ENCODE measurements at places on chromosomes 1 and 21.

DNA sequence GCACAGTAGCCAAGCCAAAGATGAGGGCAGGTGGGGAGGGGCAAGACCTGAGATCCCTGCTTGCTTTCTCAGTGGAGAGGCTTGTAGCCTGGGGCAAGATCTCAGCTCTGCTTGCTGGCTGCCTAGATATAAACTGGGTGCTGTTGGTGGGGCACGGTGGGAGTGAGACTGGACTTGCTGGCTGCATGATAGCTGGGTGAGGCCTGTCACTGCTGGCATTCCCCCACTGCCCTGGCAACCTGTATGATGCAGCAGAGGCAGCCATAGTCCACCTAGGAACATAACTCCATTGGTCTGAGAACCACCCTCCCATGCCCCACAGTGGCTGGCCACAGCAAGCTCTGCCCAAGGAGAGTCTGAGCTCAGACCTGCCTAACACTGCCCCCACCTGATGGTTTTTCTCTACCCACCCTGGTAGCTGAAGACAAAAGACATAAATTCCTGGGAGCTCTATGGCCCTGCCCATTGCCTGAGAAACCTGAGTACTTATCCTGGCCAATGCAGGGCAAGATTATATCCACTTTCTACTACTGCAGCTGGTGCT is 261.9 kb upstream of the DEPDC1 start:
- no peak for DNase-seq

DNA sequence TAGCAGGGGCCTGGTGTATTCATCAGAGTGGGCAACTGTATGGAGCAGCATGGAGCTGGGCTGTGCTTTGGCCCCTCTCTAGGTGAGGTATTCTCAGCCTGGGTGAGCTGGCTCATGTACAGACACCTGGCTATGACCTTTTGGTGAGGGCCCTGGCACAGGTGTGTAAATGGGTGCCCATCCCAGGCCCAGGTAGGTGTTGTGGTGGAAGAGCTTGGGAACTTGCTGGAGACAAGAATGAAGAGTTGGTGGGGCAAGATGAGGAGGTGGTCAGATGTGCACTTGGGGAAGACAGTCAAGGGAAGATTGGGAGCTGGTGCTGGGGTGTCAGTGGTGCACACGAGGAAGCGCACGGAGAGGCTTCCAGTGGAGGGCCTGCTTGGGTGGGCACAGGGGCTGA is 95.5 kb downstream of the TRIM11 start:
- DNase-seq = no peak

DNA sequence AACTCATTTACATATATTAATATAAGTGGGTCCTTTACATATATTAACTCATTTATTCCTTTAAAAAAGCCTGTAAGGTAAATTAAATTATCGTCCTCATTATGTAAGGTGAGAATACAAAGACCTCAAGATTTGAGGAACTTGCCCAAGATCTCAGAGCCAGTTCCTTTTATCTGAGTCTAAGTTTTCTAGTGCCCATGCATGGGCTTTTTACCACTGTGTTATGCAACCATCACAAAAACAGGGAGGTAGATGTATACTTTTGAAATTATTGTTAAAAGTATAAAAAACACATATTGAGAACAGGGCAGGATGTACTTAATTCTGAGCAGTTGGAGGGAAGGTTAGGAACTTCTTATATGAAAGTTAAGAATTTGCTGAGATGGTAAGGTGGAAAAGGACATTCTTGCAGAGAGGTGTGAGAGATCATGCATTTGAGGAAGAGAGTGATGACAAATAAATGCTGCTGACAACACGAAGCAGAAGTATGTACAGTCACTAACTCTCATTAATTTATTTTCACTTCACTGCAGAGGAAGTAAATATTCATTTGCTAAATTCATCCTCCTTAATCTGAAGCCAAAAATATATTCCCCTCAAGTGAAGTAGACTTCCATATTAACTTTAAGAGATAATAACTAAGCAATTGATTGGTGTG is 28.9 kb upstream of the LYPLAL1 start:
- no peak for DNase-seq

GRCh38 chr1:203744075-203744972 is 20.7 kb upstream of the LAX1 start:
- no peak for DNase-seq

DNA sequence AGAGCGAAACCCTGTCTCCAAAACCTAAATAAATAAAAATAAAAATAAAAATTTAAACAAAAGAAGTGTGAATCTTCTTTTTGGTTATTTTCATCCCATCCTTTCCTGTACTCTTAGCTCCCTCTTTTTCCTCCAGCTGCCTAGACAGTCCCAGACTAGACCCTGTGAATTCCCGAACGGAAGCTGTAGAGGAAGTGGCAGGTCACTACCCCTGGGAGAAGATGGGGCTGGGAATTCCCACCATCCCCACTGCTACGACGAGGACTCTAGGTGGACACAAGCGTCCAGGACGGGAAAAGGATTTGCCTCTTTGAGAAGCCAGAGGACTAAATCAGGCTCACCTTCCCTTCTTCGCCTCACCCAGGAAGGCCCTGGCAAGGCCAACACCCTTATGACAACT is 12.6 kb downstream of the RHBDL2 start:
- DNase-seq = no peak
